ENCODE measurements at places on chromosomes 1 and 21.

GRCh38 chr1:184811439-184812111, 56.9 kb upstream of the EDEM3 start:
- no peak for DNase-seq

DNA sequence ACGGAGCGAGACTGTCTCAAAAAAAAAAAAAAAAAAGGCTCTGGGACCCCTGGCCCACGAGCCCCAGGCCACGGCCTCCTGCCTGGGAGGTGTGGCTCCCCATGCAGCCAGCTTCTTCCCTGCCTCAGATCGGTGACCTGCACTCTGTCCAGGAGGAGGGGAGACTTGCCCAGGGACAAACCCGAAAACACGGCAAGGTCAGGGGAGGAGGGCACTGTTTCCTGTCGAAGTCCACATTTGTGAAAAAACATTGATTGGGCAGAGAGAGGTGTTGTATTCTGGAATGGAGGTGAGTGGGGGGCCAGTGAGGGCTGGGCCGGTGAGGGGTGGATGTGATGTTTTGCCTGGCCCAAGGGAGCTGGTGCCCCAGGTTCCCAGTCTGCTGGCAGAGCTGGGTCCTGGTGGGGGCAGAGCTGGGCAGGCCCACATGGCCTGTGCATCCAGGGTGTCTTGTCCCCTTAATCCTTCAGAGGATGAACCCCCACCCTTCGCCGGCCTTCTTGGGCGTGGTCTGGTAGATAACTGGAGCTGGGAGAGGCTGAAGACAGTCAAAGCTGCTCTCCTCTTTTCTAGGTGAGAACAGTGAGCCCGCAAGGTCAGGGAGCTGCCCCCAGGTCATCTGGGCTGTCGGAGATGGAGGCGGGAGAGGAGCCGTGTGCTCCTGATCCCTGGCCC, 12.4 kb upstream of the FAAP20 start:
- DNase-seq: no peak

- DNase-seq: peak; percentile 51
Measured at GRCh38 chr1:41673378-41673777, 188.9 kb upstream of the EDN2 start.

DNA sequence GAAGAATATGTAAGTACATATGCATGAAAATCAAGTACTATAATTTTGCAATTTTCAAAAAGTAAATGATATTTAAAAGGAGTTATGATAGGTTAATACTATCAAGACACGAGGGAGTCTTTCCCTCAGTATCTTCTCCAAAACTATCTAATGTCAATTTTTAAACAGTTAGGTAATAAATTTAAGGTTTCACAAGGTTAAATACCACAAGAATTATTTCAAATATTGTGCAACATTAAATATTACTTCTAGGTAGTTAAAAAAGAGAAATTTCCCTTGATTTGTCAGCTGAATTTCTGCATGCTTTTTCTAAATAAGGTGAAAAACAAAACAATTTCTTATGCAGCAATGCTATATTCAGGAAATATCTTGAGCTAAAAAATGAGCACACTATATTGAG, 3.5 kb downstream of the CFHR5 start:
- no peak for DNase-seq

All from Daoy (cell line).